NCI-H510A treated with DMSO at 0.1 percent for 48 hours (cell line): ENCODE measurements at places on chromosomes 2 and 18.

- no peak for DNase-seq
Measured at GRCh38 chr2:133941666-133942065, 312.2 kb upstream of the MGAT5 start.

- no peak for DNase-seq
Measured at GRCh38 chr18:9337873-9338272, 3.3 kb downstream of the TWSG1 start.

- DNase-seq: no peak
Measured at GRCh38 chr2:30721668-30722647, 85.3 kb downstream of the CAPN13 start.

DNA sequence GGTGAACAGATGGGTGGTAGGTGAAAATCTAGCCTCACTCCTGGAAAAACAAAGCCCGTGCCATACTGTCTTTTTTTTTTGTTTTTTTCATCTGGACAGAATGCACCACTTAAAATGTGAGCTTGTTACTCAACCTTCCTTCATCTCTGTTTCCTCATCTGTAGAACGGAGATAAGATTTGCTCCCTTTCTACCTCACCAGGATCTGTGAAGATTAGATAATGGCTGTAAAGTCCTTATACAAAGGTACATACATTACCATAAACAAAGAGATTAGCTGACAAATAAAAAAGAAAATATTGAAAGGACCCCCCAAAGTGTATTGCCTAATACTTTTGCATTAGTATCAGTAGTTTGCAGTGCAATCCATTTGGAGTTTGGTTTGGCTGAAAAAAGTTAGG lies 75.4 kb upstream of the ZEB2 start:
- no peak for DNase-seq

GRCh38 chr2:204695506-204695905 lies 150.2 kb downstream of the PARD3B start:
- DNase-seq: no peak

DNA sequence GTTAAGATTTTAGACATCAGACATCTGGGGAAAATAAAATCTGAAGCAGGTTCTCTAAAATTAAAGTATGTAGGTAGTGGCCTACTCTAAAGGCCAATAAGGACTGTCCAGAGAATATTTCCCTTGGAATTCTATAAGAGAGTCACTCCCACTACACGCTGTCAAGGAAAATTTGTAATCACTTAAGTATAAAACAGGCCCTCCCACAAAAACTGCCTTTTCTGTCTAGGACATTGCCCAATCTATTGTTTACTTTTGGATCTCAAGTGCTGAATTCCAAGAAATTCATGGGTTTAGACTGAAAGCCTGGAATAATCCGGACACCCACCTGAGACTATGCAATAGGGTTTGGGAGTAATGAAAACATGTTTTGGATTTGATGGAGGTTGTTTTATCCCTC lies 1.7 kb upstream of the SRBD1 start:
- no peak for DNase-seq

- DNase-seq: no peak
Measured at GRCh38 chr2:196696423-196697079, 57.0 kb downstream of the CCDC150 start.

- no peak for DNase-seq
Measured at GRCh38 chr2:95551055-95551568, 40.7 kb upstream of the TRIM43 start.

DNA sequence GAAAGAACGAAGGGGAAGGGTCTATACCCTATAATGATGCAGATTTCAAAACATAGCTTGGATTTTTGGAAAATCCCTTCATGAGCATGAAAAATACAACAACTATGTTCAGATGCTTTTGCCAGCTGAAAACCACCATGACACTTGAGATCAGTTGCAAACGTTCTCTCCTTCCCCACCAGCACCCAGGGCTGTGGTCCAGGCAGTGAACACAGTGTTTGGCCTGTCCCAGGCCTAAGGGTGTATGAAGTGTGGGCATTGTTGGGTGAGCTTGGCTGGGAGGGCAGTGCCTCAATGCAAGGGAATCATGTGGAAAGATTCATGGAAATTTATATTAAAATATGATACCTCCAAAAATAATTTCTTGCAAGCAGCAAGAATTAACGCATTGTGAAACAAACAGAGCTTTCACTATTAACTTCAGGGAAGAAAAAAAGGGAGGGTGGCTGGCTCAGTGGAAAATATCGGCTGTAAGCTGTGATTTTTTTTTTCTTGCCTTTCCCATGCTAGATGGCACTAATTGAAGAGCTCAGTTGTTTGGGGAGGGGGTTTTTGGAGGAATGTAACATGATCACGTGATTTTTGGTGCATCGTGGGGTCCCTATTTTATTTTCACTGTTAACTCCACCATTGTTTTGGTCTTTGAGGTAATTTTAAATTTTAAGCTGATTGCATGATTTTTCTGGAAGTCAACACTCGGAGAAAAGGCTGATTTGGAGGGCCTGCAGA lies 52.0 kb downstream of the CDC42EP3 start:
- DNase-seq: no peak

GRCh38 chr2:150853263-150853662 lies 365.8 kb upstream of the RND3 start:
- no peak for DNase-seq

DNA sequence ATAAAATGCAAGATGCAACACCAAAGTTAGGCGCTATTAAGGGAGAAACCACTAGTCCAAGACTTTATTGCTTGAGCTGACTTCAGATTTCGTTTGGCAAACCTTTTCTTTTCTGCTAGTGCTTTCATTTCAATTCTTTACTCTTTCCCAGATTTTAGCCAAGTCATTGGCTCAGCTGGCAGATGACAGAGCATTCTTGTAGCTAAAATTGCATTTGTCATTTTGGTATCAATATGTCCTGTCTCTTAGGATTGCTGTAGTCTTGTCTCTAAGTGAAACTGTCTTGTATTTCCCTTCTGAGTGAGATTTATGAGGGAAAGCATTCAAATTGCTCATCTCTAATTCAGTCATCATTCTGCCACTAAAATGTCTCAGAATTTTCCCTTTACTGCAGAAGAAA lies 335.1 kb downstream of the METTL4 start:
- DNase-seq: no peak

GRCh38 chr2:176500901-176501300 lies 231.7 kb downstream of the MTX2 start:
- DNase-seq: no peak

GRCh38 chr2:69251943-69252342 lies 135.1 kb downstream of the GFPT1 start:
- DNase-seq: no peak

GRCh38 chr18:7918701-7919100 lies 351.6 kb downstream of the PTPRM start:
- DNase-seq: no peak

DNA sequence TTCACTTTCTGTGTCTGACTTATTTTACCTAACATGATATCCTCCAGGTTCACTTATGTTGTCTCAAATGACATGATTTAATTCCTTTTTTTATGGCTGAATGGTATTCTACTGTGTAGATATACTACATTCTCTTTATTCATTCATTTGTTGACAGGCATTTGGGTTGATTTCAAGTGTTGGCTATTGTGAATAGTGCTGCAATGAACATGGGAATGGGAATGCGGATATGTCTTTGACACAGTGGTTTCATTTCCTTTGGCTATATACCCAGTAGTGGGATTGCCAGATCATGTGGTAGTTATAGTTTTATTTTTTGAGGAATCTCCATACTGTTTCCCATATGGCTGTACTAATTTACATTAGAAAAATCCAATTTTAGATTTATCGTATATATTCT lies 195.4 kb upstream of the KLHL14 start:
- DNase-seq: no peak

- DNase-seq: no peak
Measured at GRCh38 chr2:75558136-75558535, 2.6 kb downstream of the EVA1A start.

DNA sequence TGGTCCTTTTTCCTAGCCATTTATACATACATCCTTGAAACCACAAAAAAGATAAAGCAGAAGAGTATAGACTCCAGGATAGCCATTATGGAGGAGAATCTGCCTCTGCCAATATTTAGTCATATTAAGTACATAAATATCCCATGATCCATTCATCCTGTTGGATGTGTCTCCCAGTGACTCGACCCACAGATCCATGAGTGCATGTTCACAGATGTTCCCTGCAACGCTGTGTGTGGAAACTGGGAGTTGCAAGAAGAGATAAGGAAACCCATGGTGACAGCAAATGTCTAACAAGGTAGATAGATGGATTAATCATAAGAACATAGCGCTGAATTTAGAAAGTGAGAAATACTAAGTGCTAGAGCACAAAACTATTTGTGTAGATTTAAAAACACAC lies 34.5 kb downstream of the STK39 start:
- DNase-seq: no peak

- DNase-seq: no peak
Measured at GRCh38 chr2:28558158-28558820, 62.4 kb downstream of the PLB1 start.

- no peak for DNase-seq
Measured at GRCh38 chr2:200728630-200729029, 83.1 kb upstream of the BZW1 start.

DNA sequence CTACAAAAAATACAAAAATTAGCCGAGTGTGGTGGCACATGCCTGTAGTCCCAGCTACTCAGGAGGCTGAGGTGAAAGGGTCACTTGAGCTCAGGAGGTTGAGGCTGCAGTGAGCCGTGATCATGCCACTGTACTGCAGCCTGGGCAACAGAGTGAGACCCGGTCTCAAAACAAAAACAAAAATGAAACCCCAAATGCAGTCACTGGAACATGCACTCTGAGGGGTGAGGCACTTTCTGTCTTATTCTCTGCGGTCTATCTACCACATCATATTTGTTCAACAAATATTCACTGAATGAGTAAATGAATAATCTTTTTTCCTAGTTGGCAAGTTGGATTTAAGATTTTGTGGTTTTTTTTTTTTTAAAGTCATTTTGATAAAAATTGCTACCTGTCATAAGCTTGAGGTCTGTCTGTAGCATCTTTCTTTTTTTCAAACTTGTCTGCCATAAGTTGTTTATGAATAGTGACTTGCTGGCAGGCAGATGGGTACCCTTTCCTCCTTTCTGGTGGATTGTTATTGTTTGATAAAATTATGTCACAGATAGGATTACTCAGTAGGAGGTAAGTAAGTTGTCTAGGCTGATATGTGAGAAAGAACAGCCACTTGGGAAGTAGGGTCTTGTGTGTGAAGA lies 11.8 kb downstream of the CHRNA1 start:
- DNase-seq: no peak

- DNase-seq: no peak
Measured at GRCh38 chr18:51400721-51401120, 203.2 kb upstream of the MEX3C start.

- no peak for DNase-seq
Measured at GRCh38 chr2:226611196-226611943, 188.2 kb downstream of the IRS1 start.

- DNase-seq: no peak
Measured at GRCh38 chr2:172404824-172405223, 22.6 kb upstream of the ITGA6 start.

DNA sequence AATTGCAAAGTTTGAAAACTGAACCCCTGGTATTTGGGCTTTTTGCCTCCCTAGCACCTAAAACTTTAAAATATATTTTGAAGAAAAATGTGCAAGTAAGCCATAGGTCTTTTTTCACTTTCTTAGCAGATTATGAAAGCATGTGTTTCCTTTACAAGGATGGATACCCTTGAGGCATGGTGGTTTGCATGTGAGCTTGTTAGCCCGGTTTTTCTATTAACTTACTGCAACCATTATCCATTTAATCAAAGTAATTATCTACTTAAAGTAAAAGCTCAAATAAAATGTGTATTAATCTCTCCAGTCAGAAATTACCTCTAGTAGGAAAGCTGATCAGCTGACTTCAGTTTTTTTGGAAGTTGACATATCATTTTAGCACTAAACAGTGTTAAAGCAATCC lies 140.6 kb downstream of the EML6 start:
- no peak for DNase-seq

DNA sequence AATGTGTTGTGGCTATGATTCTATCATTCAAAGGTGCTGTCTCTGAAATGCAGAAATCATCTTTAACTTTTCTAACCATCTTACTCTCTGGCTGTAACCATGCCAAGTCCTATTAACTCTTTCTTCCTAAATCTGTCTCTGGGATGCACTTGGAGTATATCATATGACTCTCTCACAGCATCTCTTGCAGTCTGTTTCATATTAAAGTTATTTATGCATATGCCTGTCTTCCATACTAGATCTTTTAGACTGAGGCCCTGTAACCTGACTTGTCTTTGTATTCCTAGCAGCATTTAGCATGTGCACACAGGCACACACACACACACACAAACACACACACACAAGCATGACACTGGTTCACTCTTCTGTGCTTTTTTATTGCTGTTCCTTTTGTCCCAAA lies 320.6 kb downstream of the ETAA1 start:
- DNase-seq: no peak

GRCh38 chr2:233354971-233355574 lies 779 bp downstream of the DGKD start:
- peak; percentile 79 for DNase-seq
